ENCODE measurements at places on chromosomes 2 and 18. TPM values are rescaled to one million over a fixed set of nuclear protein-coding genes. Genes with fewer than 3 reads are reported as not detected.

The ALPI gene
- 0.05 TPM for polyA plus RNA-seq

The VWC2L gene
- 0.07 TPM for polyA plus RNA-seq

The UBE2F gene
- polyA plus RNA-seq = 43.2 TPM

The LRRC30 gene
- 0.76 TPM for polyA plus RNA-seq

The PDCD1 gene
- polyA plus RNA-seq = 0.33 TPM

The MGAT4A gene
- 26.6 TPM for polyA plus RNA-seq

The CHN1 gene
- 29.1 TPM for polyA plus RNA-seq

The KYNU gene
- polyA plus RNA-seq = 5.4 TPM

The GKN1 gene
- polyA plus RNA-seq = not detected

The TXNDC2 gene
- polyA plus RNA-seq = 0.08 TPM

The LOXL3 gene
- 11.1 TPM for polyA plus RNA-seq

The MFSD2B gene
- 2.9 TPM for polyA plus RNA-seq

GRCh38 chr2:44358503-44358902, 2.8 kb downstream of the PREPL start:
- DNase-seq = no peak

GRCh38 chr2:191056228-191056627, 42.3 kb upstream of the STAT1 start:
- DNase-seq = no peak

DNA sequence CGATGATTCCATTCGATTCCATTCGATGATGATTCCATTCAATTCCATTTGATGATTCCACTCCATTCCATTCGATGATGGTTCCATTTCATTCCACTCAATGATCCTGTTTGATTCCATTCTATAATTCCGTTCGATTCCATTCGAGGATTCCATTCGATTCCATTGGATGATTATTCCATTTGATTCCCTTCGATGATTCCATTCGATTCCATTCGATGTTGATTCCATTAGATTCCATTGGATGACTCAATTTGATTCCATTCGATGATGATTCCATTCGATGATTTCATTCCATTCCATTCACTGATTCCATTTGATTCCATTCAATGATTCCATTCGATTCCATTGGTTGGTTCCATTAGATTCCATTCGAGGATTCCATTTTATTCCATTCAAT, 1084.4 kb downstream of the RPIA start:
- DNase-seq = no peak

DNA sequence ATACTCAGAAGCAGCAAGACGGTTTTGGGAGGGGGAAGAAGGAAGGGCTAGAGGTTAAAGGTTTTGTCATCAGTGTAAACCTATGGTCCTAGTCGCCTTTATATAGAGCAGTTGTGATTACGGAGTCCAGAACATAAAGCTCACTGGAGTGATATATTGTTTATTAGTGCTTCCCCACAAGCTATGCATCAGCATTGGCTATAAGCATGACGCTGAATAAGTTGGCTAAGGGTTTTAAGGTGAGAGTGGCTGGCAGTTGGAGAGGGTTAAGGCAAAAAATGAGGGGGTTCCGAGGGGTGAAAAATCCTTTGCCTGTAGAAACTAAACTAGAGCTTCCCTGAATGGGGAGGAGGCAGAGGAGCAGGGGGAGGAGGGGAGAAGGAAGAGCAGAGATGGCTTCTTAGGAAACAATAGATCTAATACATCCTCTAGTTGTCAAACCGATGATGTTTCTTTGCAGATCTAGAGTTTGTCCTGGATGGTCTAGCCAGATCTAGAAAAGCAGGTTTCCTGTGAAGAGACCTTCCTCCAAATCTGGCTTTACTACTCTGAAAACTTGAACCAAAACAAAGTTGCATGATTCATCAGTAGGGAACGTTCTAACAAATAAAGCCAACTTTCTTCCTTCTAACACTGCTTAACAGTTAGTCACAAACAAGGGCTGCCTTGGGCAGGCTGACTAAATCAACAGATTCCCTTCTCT, 2.5 kb downstream of the KLF7 start:
- peak; percentile 58 for DNase-seq

DNA sequence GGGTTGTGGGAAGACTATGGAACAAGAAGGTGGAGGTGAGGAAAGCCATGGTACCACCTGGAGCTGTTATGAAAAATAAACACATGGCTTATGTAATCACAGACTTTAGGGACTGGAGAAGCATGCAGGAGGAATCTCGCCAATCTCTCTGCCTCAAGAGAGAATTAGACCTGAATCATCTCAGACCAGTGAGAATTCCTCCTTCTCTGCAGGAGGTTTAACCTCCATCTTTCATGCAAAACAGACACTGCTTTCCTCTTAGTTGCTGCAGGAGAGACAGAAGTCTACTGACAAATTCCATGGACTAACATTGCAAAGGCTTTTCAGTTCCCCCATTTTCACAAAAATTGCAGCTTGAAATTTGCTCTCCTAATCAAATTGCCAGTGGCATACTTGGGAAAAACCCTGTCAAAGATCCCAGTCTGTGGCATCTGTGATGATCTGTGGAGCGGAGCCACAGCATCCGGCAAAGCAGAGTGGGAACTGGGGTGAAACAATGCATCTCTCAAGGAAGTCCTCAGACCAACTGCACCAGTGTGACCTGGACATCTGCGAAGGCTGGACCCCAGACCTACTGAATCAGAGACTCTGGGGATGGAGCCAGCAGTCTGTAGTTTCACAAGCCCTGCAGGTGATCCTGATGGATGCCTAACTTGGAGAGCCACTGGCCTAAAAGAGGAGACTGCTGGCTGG, 28.6 kb upstream of the NCKAP5 start:
- no peak for DNase-seq

DNA sequence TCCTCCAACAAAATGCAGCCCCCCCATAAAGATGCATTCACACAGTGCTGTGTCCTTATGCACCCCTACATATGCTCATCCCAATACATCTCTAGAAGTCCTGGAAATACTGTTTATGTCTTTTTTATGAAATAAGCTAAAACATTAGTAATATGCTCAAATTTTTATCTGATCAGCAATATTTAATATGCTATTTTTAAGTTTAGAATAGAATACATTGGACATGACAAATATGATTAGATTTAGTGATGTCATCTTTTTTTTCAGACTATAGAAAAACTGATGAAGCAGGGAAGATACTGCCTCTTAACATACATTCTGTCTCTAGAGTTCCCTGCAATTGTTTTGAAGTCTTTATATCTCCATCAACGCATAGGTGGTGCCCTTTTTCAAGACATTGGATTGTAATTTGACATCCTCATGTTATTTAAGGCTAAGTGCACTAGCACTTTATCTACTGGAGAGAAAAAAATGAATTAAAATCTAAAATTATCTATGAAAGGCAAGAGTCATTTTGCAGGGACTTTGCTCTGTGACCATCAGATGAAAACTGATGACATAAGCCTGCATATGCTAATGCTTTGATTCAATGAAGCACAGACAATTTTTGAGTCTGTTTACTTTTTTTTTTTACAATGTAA, 395.3 kb downstream of the LPIN1 start:
- no peak for DNase-seq

GRCh38 chr2:100905132-100905805, 85.3 kb downstream of the NPAS2 start:
- DNase-seq = no peak

- DNase-seq = no peak
These were observed 33.5 kb upstream of the NOL4 start for GRCh38 chr18:34258176-34258575.

- DNase-seq = no peak
These were observed 30.2 kb downstream of the KLHL14 start for GRCh38 chr18:32742579-32742978.

- no peak for DNase-seq
These were observed 377.2 kb downstream of the LRATD1 start for GRCh38 chr2:15009681-15010080.

DNA sequence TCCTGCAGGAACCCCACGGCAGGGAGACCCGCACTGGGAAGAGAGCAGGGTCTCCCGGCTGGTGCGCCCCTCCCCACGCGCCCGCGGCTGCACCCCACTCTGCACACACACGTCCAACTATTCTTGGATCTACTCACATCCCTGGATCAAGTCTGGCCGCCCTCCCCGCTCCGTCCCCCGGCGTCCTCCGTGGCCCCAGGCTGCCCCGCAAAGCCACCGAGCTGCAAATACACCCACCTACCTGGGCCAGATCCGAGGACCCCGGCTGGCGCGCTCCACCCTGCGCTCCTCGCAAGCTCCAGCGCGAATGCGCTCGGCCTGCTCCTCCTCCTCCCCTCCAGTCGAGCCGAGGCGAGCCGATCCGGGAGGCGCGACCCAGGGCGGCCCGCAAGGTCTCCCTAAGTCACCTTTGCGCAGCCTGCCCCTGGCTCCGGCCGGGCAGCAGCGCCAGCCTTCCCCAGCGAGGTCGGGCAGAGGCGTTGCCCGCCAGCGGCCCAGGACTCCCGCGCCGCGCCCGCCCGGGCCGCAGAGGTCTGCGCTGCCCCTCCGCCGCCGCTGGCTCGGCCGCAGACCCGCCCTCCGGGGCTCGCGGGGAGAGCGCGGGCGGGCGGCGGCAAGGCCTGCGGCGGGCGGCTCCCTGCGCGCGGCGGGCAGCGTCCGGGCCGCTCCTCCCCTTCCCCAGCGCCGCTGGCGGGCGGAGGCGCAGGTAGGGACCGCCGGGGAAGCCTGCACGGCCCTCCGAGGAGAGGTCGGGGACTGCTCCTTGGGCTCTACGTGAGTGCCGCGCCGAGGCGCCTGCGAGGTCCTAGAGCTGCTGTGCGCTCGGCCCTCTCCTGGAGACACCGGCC, 126.0 kb downstream of the OSBPL1A start:
- peak; percentile 66 for DNase-seq

GRCh38 chr2:233912691-233913423, 4.3 kb upstream of the TRPM8 start:
- peak; percentile 57 for DNase-seq

- DNase-seq = no peak
These were observed 9.3 kb upstream of the SNORC start for GRCh38 chr2:232860593-232861241.

GRCh38 chr2:237298151-237299118, 115.5 kb downstream of the COL6A3 start:
- no peak for DNase-seq

DNA sequence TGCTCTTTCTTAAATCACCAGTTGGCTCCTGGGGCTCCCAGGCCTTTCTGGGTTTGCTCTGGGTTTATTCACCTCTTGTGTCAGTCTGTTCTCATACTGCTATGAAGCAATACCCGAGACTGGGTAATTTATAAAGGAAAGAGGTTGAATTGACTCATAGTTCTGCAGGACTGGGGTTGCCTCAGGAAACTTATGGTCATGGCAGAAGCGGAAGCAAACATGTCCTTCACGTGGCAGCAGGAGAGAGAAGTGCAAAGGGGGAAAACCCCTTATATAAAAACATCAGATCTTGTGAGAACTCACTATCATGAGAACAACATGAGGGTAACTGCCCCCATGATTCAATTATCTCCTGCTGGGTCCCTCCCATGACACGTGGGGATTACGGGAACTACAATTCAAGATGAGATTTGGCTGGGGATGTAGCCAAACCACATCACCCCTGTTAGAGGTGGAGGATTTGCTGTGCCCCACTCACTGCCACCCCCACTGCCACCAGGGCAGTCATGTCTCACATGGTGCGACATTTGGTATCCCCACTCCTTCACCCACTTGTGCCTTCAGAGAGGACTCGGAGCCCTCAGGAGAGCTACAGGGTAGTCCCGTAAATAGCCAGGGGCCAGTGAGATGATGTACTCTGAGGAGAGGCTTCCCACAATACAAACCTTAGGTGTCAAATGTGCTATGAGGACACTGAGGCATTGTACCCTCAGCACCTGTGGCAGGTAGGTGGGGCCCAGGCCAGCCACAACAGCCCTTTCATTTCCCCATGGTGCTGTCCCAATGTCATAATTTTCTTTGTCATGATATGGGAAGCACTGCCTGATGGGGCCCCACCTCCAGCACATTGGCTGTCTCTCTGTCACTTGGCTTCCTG, 35.7 kb downstream of the CDC42EP3 start:
- no peak for DNase-seq

- no peak for DNase-seq
These were observed 109.7 kb downstream of the CTNNA2 start for GRCh38 chr2:79622508-79622907.

DNA sequence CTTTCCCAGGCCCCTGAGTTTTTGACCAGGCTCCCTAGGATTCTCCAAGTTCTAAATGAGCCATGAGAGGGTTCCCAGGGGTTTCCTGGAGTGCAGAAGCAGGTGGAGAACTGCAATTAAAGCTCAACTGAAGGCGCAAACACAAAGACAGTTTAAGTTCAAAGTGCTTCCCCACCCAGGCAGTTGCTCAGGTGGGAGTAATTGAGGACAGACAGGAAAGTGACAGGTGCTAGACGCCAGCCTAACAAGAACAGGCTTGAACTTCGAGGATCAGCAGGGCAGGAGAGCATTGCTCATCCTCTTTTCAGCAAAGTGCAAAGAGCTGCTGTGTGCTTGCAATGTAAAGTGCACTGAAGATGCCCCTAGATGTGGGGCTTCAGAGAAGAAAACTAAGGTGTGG, 77.2 kb upstream of the ST8SIA3 start:
- no peak for DNase-seq

DNA sequence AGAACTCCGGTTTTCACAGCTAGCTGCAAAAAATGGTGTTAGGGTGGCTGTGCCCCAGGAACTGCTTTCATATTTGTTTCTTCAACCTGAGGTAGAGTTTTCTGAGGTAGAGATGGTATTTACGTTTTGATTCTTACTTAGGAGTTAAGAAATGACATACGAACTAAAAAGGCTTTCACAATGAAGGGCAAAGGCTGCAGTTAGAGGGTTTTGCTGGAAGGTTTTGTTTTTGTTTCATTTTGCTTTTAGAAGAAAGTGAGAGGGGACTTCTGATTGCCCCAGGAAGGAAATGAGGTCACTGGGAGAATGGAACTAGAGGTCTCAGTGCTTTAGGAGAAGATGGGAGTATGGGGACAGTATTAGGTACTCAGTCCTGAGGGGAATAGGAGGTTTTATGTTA, 15.5 kb downstream of the CDCA7 start:
- no peak for DNase-seq

DNA sequence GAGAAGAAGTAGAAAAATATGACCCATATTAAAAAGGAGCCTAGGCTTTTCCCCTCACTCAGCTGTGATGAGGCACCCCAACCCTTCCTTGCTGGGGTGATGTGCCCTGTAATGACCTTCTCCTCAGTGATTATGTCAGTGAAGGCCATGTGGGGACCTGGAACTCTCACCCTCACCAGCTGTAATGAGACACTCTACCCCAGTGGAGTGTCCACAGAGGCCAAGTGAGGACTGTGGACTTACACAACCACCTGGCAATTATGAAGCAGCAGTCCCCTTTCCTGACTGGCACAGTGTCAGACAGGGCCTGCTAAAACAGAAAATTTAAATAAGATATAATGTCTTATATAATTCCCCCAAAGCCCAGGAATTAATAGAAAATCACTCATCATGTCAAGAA, 54.2 kb downstream of the SEMA4F start:
- DNase-seq = no peak

DNA sequence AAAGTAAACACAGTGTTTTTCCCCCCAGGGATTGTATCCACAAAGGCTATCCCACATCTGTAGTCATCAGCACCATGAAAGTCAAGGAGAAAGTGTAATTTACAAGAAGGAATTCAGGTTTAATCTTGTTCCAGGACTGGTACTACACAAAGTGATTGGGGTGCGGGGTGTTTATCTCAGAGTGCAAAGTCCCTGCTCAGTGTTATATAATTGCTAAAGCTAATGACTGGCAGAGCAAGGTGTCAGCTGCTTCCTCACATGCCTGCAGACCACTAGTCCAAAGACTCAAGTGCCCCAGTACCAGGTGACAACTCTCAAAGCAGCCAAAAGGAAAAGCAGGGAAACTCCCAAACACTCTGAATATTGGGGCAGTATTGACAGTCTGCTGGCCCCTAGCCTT, 40.4 kb upstream of the PDCL3 start:
- DNase-seq = no peak

Data from left renal cortex interstitium (tissue), 4 donors.